ENCODE measurements at places on chromosomes 5 and 9. TPM values are rescaled to one million over a fixed set of nuclear protein-coding genes. Genes with fewer than 3 reads are reported as not detected.

The DNAH5 gene
- 0.05 TPM for total RNA-seq

The SCGB3A2 gene
- not detected for total RNA-seq

The SLC34A3 gene
- total RNA-seq = not detected

The DBH gene
- total RNA-seq = not detected

GRCh38 chr9:99024959-99025358 is 80.0 kb upstream of the TGFBR1 start:
- peaks cover 8% of the 10 kb centered on the region for H3K4me1 ChIP-seq
- H3K4me3 ChIP-seq = no peak overlapping the region
- DNase-seq = peak; percentile 47
- no peaks in the 10 kb centered on the region for H3K36me3 ChIP-seq
- no peak overlapping the region for H3K27ac ChIP-seq

DNA sequence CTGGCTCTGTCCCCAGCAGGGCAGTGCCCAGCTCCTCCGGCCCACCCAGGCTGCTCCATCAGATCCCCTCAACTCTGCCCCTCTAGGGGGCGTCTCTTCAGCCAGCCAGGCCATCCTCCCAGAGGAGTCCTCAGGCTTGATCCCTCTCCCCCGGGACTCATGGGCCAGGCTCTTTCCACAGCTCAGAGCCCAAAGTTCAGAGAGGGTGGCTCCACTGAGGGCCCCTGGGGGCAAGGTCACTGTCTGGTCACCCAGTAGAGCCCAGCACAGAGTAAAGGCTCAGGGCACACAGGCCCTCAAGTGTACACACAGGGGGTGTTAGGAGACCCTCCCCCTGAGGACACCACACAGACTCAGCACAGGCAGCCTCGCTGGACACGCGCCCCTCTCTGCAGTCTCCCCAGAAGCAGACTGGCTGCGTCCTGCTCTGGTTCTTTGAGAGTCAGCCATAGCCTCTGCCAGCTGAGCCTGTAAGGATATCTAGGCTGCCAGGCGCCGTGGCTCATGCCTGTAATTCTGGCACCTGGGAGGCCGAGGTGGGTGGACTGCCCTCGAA is 64.8 kb downstream of the PAX5 start:
- no peaks in the 10 kb centered on the region for H3K27me3 ChIP-seq
- H3K27ac ChIP-seq = no peak overlapping the region
- peaks cover 5% of the 10 kb centered on the region for H3K36me3 ChIP-seq
- H3K4me3 ChIP-seq = no peak overlapping the region

GRCh38 chr5:33855396-33855795 is 36.4 kb downstream of the ADAMTS12 start:
- H3K4me3 ChIP-seq = no peak overlapping the region
- H3K4me1 ChIP-seq = no peaks in the 10 kb centered on the region
- peaks cover 11% of the 10 kb centered on the region for H3K27me3 ChIP-seq
- no peak for DNase-seq
- no peak overlapping the region for H3K27ac ChIP-seq
